ENCODE measurements at places on chromosomes 13 and 19.

GRCh38 chr19:20154636-20155035 lies 12.4 kb upstream of the ZNF486 start:
- no peak for DNase-seq

DNA sequence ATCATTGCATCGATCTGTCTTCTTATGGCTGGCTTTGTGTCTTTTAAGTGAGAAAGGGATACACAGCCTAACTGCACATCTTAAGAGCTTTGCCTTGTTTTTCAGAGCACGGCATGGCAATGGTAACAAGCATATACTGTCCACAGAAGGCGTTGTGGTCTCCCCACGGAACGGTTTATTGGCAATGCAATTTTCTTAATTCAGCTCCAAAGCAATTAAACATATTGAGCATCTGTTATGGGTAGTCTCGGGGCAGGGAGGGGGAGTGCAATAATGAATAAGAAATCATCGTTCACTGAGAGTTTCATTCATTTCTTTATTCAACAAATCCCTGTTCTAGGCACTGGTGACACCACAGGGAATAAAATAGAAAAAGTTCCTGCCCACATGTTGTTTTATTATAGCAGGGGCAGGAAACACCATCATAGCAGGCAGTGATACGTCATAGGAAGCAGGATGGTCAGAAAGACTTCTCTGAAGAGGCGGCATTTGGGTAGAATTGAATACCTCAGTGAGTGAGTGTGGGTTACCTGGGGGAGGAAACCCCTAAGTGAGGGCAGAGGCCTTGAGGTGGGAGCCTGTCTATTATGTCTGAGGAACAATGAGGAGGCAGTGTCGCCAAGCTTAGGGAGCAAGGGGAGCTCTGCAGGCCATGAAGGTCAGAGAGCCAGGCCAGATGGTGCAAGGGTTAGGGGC lies 185.7 kb upstream of the KL start:
- no peak for DNase-seq

- DNase-seq, result no peak
Measured at GRCh38 chr19:35267353-35267817, 1.4 kb upstream of the USF2 start.

DNA sequence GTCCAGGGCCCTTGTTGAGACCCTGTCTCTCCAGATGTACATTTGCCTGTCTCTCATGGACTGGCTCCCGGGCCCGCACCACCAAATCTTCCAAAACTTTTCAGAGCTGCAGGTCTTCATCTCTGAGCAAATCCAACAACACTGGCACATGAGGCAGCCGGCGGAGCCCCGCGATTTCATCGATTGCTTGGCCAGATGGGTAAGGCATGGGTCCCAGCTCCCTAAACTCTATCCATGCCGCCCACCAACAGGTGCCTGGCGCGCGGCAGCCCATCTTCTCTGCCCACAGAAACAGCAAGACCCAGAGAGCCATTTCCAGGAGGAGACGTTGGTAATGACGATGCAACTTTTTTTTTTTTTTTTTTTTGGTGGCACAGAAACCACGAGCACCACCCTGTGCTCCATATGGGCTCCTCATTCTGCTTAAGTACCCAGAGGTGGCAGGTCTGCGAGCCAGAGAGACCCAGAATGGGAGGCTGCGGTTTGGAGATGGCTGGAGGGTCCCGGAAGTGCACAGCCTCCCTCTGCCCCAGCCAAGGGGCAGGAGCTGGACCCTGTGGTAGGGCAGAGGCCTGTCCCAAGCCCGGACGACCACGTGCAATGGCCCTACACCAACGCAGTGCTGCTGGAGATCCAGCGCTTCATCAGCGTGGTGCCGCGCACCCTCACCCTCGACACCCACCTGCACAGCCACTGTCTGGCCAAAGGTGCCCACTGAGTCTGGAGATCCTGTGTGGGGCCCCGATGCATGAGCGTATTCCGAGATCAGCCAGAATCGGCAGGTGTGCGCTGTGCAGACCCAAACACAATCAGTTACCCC lies 22.6 kb downstream of the CYP2F1 start:
- DNase-seq, result no peak

DNA sequence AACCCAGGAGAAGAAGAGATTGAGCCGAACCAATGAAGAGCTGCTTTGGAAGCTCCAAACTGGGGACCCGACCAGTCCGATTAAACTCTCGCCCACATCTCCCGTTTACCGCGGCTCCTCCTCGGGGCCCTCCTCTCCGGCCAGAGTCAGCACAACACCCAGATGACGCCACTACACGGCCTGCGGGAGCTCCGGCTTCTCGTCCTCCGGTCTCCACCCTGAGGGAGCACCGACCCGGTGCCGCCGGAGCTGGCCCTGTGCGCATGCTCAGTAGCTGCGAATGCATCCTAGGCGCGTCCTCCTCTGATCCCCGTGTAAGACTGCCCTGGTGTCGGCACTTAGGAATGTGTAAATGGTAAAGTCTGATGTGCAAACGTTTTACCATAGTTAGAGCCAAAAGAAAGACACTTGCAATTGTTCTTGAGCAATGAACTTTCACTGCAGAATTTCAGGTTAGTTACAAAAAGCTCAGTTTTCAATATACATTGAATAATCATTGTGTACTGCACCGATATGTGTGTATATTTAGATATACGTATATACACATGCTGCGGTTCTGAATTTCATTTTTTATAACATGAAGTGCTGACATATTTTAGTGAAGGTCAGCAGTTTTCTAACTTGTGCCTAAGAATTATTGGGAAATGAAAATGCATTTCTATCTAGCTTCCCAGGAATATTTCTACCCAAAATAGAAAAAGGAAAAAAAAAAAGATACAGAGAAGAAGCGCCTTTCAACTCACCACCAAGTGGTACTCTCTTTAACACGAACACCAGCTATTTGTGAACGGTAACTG lies 92.2 kb downstream of the SLC7A1 start:
- no peak for DNase-seq

DNA sequence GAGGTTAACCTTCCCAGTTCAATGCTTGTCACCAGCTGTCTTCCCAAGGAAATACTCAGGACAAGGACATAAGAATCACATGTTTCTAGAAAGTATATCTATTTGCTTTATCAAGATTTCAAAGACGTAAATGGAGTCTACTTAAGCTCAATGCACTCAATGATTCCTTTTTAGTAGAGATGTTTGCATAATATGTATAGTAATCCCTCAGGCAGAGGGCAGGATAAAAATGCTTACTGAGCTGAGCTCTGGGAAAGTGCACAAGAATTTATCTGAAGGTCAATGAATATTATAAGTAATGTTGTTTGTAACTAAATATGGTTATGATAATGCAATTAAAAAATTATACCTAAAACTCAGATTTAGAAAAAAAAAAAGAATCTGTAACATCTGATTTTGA lies 1309.4 kb upstream of the SLC10A2 start:
- DNase-seq, result no peak

GRCh38 chr19:41623360-41623759 lies 3.5 kb downstream of the CEACAM4 start:
- no peak for DNase-seq

DNA sequence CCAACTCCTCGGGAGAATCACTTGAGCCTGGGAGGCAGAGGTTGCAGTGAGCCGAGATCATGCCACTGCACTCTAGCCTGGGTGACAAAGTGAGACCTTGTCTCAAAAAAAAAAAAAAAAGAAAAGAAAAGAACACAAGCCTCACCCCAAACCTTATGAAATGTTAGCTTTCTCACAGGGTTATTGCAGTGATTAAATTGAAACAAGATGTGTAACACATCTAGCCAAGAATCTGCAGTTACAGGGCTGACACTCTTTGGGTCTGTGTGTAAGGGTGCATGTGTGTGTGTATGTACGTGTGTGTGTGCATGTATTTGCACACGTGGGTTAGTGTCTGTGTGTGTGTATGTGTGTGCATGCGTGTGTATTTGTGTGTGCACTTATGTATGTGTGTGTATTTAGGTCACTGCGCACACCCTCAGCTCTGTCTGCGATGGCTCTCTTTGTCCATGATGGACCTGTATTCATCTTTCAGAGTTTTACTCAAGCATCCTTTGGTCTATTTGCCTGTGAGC lies 336.3 kb downstream of the UQCRFS1 start:
- no peak for DNase-seq

GRCh38 chr19:17686592-17687024 lies 1.5 kb downstream of the UNC13A start:
- peak; percentile 15 for DNase-seq

DNA sequence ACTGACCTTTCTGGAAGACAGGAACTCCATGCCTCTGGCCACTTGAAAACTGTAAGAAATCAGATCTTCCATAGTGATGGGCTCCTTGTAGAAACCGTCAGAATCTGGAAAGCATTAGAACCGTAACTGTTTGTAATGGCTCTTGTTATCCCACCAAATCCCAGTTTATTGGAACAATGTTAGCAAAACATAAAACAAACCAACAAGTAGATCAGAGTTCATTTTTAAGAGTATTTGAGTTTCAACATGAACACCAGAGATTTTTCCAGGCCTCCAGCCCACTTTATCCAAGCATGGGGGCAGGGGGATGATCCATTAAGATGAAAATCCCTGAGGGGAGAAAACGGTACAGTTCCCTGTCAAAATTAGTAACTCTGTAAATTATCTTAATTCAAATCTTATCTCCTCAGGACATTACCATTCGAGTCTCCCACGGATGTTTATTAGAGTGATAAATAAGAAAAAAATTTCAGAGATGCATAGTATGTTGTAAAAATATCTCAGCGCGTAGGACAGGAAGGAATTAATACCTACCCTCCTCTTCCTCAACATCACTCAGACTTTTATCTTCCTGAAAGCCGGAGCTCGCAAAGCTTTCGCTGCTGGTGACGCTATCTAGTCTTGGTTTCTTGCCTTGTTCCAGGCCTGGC lies 172.5 kb downstream of the FLT1 start:
- no peak for DNase-seq

DNA sequence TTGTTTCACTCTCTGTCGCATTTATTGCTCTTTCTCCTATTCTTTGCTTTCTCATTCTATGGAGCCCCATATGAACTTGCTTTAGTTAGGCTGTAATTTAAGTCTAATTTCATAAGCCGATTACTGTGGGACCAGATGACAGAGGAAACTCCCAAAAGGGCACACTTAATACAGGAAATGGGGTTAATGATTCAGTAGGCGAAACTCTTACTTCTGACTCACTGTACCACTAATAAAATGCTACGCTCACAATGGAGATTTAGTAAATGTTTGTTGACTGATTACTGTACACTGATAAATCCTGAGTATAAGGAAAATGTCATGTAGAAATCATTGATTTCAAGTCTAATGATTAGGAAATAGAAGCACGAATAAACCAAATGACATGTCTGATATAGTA lies 276.4 kb downstream of the KLF5 start:
- no peak for DNase-seq

DNA sequence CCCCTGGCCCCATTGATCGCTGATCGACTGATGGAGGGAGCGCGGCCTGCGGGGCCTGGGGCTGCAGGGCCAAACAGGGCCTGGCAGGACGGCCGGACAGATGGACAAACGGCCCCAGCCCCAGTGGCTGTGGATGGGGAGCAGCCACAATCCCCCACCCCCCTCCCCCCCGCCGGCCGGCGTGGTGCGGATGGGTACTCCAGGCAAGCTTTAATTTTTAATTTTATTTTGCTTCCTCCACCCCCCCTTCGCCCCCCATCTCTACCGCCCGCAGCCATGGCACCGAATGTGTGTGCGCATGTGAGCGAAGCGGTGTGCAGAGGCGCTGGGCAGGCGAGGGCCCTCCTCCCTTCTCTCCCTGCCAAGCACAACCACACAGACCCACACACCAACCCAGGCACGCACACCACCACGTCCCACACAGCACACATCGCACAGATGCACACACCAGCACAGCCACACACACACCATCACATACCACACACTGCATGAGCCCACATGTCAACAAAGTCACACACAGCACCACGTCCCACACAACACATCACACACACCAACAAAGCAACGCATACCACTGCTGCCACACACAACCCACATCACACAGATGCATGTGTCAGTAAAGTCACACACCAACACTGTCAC lies 12.4 kb downstream of the ERFL start:
- DNase-seq, result no peak

DNA sequence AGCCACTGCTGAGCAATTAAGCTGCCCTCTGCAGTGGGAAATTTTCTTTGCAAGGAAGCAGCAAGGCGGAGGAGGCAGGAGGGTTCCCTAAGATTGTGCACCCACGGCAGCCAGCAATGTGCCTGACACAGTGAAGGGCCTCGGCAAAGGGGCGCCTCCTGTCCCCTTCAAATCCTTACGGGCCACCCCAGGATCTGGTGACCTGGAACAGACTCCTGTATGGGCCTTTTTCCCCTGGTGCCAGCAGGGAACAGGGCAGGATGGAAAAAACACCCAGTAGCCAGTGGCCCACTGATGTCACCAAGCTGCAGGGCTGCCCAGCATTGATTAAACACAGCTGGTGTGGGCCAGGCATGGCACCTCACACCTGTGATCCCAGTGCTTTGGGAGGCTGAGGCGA lies 86.7 kb downstream of the GNG7 start:
- no peak for DNase-seq

- no peak for DNase-seq
Measured at GRCh38 chr13:42021851-42022250, 26.6 kb upstream of the DGKH start.

GRCh38 chr13:30711375-30711774 lies 24.0 kb upstream of the ALOX5AP start:
- DNase-seq, result no peak

- DNase-seq, result no peak
Measured at GRCh38 chr19:18264137-18264854, 10.0 kb downstream of the IQCN start.

DNA sequence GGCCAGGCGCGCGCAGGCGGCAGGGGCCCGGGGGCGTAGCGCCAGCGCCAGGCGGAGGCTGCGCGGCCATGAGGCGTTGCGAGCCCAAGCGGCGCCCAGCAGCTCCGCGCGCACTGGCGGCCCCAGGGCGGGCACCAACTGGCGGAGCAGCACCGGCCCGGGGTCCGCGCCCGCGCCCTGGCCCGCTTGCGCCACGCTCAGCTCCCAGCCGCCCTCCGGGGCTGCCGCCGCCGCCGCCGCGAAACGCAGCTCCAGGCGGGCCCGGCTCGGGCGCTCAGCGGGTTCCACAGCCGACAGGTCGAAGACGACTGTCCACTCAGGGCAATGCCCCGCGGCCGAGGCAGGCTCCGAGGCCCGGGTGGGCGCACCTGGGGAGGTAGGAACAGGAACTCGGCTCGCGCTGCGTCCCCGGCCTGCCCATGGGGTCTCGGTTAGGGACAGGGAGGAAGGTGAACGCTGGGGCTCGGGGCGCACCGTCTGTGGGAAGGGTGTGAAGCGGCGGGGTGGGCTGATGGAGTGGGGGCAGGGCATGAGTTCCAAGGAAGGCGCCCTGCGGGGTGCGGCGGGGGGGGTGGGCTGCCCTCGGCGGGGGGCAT lies 26.8 kb downstream of the CERS1 start:
- no peak for DNase-seq

DNA sequence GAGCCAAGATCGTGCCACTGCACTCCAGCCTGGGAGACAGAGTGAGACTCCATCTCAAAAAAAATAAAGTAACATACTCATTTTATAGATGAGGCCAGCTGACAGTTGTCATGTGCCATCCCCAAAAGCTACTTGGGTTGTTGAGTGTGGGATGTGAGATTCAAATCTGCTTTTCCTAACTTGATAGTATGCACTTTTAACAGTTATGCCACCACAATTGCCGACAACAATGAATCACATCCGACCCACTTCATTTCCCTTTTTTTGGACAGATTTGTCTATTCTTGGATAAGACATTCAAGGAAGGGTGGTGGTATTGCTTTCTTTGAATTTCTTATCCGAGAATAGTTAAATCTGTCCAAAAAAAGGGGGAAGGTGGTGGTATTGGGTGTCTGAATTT lies 16.3 kb upstream of the DNMT1 start:
- DNase-seq, result no peak

Measured in NCI-H1105 (cell line).